Esophagus squamous epithelium (tissue), 5 donors: ENCODE measurements at places on chromosomes 5 and 9.

GRCh38 chr9:6424940-6425339, 11.9 kb downstream of the UHRF2 start:
- no peak for DNase-seq

DNA sequence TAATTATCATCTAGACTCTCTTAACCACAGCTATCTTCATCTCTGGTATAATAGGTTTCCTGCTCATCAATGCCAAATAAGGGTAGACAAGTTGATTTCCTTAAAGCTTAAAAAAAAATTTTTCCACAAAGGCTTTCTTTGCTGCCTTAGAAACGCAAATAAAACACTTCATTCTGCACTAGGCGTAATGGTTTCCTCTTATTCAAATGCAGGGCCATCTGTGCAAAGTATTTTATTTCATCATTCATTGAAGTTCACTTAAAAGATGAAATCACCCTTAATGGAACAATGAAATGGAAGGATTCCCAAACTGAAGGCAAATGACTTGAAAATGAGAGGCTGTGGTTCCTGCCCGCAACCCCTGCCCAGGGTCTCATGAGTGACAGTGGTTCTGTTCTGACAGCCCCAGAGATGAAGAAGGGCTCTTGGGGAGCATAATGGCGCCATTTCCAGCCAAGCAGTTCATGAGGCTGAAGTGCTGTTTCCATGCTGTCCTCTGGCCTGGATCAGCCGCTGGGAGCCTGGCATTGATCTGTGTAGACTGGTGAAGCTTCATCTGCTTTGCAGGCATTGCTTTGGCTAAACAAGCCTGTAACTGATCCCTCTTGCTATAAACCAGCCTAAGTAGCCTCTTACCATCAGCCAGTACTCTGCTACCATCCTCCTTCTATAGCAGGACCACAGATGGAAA, 276.9 kb upstream of the WWC1 start:
- DNase-seq, result no peak

- no peak for DNase-seq
Observed at GRCh38 chr5:124888050-124888506, 141.6 kb upstream of the ZNF608 start.

DNA sequence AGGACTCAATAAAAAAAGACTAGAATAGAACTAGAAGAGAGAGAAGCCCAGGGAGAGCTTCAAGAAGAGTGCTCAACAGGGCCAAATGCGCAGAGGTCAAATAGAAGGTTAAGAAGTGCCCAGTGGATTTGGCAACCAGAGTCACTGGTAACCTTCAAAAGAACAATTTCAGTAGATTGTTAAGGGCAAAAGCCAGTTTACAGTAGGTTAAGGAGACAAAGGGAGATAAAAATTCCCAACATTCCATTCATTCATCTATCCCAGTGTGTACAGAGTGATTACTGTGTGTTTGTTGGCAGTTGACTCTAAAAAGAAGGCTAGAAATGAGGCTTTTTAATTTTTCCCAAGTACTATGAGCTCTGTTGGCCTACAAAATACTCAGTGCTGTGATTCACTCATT, 69.4 kb downstream of the RIGI start:
- no peak for DNase-seq

DNA sequence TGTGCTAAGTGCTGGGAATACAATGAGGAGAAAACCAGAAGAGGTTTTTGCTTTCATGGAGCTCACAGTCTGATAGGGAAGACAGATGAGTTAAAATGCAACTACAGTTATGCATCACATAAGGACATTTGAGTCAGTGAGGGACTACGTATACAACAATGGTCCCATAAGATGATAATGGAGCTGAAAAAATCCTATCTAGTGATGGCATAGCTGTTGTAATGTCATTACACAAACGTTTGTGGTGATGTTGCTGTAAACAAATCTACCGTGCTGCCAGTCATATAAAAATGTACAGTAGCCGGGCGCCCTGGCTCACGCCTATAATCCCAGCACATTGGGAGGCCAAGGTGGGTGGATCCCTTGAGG, 110.1 kb upstream of the RAD23B start:
- DNase-seq, result no peak

DNA sequence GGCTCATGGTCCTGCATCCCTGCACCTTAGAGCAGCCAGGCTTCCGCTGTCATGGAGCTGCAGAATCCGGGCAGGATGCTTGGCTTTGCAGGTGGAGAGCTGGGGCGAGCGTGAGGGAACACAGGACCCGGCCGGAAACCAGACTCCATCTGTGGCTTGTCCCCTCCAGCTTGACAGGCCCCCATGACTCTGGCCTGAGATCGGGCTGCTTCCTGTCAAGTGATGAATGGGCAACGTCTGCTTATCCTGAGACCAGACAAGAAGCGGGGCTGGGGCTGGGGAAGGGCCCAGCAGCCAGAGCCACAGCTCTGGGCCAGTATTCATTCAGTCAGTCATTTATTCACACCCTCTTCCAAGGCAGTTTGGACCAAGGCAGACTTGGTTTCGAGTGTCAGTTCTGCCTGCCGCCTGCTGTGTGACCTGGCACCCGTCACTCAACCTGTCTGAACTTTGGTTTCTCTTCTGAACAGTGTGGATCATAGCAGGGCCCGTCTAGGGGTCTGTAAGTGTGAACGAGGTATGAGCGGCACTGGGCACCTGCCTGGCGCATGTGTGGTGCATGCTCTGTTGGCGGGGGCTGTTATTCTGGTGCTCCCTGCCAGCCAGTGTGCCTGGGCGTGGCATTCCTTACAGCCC, 37.5 kb downstream of the NEK6 start:
- DNase-seq, result no peak

DNA sequence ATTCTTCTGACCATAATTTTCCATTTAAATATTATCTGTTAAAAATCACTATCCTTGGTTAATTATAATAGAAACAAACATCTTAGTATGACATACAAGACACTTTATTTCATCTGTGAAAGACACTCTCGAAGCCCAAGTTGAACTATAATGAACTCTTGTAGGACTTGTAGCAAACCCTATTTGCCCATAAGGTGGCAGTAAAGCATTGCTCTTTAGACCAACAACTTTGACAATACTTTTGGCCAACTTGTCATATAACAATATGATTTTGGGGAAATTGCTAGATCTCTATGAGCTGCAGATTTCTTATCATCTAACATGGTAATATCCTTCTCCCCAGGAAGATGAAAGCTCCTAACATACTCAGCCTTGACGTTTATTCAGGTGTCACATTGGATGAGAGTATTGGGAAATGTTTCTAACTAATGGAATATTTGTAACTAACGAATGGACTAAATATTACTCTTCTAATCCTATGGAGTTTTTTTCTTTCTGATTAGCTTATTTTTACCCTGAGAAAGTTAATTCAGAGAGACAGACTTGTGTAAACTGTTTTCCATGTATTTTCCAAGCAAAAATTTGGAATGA, 11.0 kb downstream of the SPINK14 start:
- DNase-seq, result no peak

- DNase-seq, result no peak
Observed at GRCh38 chr5:29697785-29698414, 1495.6 kb upstream of the CDH6 start.
